ENCODE measurements at places on chromosomes 1 and 21.

GRCh38 chr1:181442181-181442525, 41.2 kb upstream of the CACNA1E start:
- no peak for DNase-seq

- no peak for DNase-seq
Measured at GRCh38 chr1:54593571-54594160, 29.7 kb downstream of the FAM151A start.

DNA sequence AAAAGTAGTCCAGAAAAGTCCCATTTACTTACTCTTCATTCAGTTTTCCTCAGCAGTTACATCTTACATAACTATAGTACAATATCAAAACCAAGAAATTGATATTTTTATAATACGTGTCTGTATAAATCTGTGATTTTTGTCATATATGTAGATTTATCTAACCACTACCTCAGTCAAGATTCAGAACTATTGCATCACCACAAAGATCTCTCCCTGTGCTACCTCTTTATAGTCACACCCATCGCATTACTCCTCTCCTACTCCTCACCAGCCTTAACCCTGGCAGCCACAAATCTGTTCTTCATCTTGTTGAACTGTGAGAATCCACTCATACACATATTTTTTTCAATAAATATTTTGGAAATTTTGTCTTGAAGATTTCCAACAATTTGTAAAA, 72.5 kb downstream of the RALGPS2 start:
- no peak for DNase-seq

DNA sequence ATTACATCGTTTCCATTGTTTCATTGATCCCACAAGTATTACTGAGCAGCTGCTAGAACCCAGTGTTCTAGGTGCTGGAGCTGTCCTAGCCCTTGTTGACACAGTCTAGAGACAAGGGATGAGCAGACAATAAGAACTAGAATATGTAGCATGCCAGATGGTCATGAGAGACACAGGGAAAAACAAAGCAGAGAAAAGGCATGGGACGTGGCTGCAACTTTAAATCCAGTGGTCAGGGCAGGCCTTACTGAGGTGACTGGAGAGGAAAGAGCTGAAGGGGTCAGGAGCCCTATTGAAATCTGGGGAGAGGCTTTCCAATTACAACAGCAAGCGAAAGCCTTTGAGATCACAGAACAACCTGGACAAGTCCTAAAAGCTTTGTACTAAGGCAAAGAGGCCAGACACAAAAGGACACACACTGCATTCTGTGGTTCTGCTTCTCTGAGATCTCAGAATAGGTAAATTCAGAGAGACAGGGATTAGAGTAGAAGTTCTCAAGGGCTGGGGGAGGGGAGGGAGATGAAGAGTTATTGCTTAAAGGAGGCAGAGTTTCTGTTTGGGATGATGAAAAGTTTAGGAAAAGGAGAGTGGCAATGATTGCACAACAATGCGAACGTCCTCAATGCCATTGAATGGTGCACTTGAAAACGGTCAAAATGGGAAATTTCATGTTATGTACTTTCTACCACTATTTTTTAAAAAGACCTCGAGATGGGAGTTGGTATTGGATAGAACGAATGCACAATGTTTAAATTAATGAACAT, 467.4 kb upstream of the VAMP3 start:
- no peak for DNase-seq

DNA sequence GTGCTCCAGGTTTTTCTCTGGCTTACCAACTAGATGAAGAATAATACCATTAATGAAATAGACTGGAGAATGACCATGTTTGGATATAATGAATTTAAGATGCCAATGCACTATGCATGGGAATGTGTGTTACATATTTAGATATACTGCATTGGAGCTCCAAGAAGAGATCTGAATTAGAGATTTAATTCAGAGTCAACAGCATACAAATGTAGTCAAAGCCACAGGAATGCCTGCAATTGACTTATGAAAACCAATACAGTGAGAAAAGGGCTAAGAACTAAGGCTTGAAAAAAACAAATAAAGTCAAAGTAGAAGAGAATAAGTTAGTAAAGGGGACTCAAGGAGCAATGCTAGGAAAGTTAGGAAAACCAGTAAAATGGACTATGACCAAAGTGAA, 59.1 kb downstream of the USP24 start:
- no peak for DNase-seq

DNA sequence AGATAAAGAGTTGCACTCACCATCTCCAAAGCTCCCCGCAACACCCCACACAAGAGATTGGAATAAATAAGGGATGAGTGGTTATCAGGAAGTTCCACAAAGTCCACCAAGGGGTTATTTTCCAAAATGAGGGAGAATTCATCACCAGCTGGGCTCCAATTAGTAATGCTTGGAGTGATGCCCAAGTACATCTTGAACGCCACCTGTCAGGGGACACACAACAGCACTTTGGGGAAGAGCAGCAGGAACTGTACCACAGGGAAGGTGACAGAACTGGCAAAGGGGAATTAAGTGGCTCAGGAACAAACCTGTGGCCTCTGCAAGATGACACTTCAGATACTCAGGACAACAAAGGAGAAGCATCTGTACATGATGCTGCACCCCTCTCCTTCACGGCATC, 11.5 kb downstream of the TRAPPC3 start:
- DNase-seq, result no peak

DNA sequence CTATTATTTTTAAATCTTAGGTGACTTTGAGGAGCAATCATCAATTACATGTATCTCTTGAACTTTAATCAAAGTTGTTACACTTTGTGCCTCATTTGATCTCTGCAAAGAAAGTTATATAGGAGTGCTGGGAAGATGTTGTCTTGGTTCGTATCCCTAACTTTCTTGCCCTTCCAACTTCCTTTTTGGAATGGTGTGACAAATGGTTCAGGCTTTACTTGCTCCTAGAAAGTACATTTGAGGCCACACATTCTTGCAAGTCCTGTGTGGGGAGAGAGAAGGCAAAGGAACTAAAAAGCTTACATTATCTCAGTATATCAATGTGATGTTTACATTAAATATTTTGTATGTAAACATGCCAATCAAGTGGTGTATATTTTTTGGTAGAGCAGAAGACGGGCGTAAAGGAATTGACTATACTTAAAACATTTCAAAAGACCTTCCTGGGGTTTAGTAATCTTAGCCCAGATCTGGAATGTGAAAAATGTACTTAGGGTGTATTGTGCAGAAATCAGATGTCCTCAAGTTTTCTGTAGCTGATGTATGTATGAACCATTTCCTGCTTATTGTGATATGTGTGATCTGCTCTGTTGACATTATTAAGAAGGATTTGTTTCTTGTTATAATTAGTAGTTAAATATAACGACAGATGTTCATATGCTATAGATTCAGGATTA, 59.2 kb downstream of the USP25 start:
- no peak for DNase-seq

GRCh38 chr21:26939601-26940111, 27.2 kb downstream of the ADAMTS5 start:
- peak; percentile 48 for DNase-seq

- DNase-seq, result no peak
Measured at GRCh38 chr1:164054331-164054730, 504.7 kb upstream of the PBX1 start.

DNA sequence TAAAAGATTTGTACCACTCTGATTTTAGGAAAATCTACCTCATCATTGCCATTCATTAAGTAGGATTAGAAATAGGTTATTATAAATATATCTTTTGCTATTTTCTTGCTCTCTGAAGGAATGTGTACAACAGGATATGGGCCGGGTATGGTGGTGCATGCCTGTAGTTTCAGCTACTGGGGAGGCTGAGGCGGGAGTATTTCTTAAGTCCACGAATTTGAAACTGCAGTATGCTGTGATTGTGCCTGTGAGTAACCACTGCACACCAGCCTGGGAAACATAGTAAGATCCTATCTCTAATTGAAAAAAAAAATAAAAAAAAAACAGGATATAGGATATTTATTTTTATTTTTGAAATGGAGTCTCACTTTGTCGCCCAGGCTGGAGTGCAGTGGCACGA, 50.0 kb downstream of the CLIC4 start:
- DNase-seq, result no peak

DNA sequence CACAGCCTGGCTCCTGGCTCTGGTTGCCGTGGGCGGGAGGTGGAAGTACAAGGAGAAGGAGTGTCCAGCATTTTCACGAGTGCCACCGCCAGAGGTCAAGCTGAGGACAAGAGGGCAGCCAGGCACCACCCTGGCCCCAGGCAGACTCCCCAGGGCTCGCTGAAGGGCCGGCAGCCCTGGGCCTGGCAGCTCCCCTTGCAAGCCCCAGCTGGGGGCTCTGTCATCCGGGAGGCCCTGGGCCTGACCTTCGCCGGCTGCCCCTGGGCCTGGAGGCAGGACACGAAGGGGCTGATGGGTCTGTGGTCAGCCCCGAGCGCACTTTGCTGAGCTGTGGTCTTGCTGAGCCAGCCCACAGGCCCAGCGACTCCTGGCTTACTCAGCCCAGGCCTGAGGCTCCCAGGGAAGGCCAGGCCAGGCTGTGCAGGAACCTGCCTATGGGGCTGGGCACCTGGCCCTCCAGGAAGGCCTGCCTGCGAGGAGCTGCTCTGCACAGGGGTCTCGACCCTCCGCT, 74.8 kb downstream of the MORN1 start:
- DNase-seq, result no peak

GRCh38 chr1:41682149-41682548, 197.7 kb upstream of the EDN2 start:
- no peak for DNase-seq

DNA sequence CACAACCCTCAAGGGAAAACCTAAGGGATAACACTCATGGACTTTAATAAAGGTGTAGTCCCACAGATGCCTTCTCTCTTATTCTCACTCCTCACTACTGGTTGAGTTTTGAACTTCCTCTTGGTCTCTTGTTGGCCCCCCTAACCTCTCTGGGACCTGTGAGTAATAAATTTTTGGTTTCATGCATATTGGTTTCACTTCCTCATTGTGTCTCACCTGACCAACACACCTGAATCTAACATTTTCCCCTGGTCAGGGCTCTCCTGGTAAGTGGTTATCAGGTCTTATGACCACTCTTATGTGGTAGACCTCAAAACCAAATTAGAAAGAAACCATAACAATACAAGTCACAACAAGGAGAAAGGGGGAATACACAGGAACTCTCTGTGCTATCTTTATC, 60.5 kb upstream of the PRMT6 start:
- no peak for DNase-seq

DNA sequence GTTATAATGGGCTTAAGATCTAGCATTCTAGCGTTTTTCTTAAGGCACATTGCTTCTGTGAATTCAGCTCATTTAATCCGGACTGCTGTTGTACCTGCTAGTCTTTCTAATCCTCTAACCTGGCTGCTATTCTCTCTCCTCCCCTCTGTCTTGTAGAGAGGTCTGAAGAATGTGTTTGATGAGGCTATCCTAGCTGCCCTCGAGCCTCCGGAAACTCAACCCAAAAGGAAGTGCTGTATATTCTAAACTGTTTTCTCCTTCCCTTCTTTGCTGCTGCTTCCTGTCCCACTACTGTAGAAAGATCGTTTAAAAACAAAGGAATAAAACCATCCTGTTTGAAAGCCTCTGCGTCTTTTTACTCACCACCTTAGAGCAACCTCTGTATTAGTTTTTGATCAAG, 37.3 kb downstream of the CDC42 start:
- no peak for DNase-seq

DNA sequence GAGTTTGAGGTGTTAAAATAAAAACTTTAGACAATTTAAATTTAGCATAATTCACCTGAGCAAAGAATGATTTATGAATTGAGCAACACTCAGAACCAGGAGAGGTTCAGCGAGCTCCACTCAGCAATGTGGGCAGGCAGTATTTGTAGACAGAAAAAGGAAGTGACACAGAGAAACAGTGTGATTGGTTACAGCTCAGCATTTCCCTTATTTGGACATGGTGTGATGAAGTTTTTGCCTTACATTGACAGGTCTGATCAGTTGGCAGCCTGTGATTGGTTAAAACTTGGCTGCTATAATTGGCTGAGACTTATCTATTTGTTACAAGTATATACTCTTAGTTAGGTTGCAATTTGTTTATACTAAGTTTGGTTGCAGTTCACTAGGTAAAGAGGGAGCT, 621.2 kb upstream of the PRMT6 start:
- DNase-seq, result no peak

GRCh38 chr1:42922687-42923366, 35.8 kb downstream of the SLC2A1 start:
- DNase-seq, result no peak

DNA sequence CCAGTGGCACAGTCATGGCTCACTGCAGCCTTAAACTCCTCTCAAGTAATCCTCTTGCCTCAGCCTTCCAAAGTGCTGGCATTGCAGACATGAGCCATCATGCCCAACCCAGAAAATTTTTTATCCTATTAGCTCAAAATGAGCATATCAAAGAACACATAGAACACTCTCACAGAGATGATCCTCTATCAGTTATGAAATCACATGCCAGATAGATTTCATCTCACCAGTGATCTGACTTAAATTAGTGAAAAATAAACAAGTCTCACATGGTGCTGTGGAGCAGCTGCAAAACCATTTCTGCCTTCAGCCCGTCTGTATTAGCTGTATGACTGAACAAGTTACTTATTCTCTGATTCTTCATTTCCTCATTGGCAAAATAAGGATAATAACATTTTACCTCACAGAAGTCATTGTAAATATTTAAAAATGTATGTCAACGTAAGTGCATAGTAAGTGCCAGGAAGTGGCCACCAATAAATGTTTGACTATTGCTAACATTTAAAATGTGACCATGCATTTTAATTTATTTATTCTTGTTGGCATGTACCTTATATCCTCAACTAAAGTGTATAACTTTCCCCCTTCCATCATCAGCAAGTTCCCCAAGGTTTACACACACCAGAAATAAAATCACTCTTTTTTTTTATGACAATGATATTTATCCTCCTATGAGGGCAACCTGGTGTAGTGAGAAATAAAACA, 29.0 kb upstream of the SLC19A2 start:
- DNase-seq, result no peak

- no peak for DNase-seq
Measured at GRCh38 chr1:241838897-241839296, 9.1 kb upstream of the EXO1 start.

DNA sequence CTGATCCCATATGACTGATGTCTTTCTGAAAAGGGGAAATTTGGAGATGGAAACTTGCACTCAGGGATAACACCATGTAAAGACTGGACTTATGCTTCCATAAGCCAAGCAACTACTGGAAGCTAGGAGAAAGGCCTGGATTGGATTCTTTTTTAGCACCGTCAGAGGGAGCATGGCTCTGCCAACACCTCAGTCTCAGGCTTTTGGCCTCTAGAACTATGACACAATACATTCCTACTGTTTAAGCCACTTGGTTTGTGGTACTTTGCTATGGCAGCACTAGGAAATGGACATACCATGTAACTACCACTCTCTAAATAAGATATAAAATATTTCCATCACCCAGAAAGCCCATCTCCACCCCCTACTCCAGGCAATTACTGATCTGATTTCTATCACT, 139.7 kb downstream of the CYYR1 start:
- no peak for DNase-seq

Data from GM04504 (cell line).